ENCODE measurements at places on chromosomes 13 and 19.

GRCh38 chr19:18796239-18796638, 5.1 kb upstream of the COMP start:
- DNase-seq = no peak

GRCh38 chr19:14775869-14776586, 2.3 kb downstream of the ADGRE2 start:
- no peak for DNase-seq

DNA sequence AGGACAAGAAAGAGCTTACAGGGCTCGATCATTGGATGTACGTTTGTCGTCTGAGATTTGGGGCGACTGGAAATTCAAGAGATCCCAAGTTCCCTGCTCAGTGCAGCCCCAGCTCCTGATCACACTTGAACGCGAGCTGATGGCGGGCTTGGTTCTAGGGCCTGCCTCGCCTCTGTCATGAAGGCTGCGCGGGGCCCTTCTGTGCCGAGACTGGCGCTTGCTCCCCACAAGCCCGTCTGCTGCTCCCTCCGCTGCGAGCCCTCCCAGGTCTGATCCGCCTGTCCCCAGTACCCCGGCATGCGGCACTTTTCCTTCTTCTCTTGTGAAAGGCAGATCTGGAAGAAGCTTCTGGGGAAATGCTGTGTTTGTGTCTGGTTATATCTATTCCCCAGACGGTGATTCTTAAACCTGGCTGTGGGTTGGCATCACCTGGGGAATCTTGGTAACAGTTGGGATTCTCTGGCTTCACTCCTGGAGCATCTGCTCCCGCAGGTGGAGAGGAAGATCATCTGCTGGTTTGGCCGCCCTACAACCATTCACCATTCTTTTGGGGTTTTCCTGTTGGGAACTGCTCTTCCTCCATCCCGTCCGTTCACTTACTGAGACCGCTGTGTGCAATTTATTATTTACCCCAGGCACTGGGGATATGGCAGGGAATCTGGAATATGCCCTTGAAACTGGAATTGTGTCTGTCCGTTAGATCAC, 43.6 kb downstream of the SIPA1L3 start:
- DNase-seq = no peak

DNA sequence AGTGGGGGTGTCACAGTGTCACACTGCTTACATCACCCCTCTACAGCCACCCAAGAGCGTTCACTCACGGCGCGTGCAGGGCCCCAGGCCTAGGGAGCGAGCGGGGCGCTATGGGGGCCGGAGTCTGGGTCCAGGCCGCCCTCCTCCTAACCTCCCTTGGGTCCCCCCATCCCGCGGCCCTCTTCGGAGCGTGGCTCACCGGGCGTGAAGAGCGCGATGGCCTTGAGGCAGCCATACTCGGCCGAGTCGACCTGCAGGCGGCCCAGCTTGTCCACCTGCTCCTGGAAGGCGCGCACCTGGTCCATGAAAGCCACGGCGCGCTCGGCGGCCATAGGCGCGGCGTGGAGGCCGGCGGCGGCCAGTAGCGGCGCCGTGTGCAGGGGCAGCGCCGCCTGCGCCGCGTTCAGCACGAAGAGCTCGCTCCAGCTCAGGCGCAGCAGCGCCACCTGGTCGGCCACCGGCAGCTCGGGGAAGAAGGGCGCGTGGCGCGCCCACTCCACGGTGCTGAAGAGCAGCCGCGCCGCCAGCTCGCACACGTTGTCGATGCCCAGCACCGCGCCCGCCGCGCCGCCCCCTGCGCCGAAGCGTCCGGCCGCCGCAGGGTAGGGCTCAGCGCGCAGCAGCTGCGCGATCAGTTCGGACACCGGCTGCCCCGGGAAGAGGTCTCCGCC, 9.4 kb downstream of the OCEL1 start:
- DNase-seq = no peak

- no peak for DNase-seq
Measured at GRCh38 chr13:97194479-97194878, 27.7 kb upstream of the MBNL2 start.

DNA sequence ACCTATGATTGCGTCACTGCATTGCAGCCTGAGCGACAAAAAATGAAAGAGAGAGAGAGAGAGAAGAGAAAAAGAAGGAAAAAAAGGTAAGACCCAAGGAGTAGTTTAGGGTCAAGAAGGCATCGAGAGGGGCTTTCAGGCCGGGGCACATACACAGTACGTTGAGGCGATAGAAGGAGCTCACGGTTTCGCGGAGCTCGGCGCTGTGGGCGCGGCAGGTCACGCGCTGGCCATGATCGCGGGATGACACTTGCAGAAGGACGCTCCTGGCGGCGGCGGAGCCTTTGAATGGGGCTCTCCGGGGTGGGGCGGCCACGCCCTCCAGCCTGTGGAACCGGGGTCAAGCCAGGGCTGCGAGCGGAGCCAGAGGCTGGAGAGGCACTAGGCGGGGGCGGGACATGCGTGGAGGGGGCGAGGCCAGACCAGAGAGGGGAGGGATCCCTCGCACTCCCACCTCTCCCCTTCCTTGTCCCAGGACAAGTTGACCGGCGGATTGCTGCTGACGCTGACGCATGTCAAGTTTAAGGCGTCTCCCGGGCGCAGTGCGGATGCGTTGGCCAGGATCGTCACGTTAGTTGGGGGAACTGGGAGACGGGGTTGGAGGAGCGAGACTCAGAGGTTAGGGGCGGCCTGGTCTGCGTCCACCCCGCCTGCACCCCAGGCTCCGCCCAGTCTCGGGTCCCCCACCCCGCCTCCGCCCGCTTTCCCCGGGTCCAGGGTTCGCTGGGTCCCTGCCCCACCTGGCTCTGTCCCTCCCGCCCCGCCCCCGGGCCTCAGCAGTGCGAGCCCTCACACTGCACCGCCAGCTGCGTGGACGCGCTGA, 6.9 kb downstream of the NPHS1 start:
- DNase-seq = no peak

DNA sequence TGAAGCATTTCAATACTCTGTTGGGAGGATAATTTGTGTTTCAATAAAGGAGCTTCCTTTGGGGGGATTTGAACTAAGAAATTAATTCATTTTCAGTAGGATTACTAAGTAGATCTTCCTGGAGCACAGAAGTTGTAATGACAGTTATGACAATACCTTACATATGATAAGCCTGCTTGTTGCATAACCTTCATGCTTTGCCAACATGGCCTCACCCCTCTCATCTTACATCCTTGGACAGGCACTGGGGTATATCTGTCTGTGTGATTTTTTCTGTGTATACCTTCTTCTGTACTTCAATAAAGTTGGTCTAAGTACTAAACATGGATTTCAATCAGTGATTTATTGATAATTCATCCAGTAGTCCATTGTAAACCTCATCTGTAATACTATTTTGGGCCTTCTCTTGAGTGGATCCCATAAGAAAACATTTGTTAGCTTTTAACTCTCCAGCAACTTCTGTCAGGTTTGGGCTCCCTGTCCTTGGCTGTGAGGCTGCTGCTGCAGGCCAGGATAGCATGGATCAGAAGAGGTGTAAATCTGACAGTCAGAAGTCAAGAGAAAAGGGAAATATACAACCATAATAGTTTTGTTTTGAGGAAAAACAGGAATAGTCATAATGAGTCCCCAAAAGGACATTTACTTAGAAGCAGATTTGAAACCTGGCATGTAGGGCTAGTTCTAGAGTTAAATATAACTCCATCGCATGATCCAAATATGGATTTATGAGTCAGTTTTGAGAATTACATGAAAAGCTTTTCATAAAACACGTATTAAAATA, 422.2 kb downstream of the KLF5 start:
- DNase-seq = no peak

- no peak for DNase-seq
Measured at GRCh38 chr19:5680084-5680436, 256 bp downstream of the MICOS13 start.

- DNase-seq = no peak
Measured at GRCh38 chr13:53513226-53513625, 484.6 kb downstream of the OLFM4 start.

- DNase-seq = no peak
Measured at GRCh38 chr19:29662604-29663404, 2.5 kb upstream of the PLEKHF1 start.

DNA sequence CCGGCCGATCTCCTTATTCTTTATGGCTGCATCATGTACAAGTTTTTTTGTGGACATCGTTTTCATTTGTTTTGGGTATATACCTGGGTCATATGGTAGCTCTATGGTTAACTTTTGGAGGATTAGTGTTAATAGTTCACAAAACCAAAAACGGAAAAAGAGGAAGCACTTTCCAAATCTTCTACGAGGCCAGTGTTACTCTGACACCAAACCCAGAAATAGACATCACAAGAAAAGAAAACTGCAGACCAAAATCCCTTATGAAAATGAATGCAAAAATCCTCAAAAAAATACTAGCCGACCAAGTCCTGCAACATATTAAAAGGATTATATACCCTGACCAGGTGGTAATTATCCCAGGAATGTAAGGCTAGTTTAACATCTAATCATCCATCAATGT, 29.8 kb downstream of the ADGRE2 start:
- DNase-seq = no peak

GRCh38 chr13:70310396-70311119, 202.3 kb upstream of the KLHL1 start:
- DNase-seq = no peak

GRCh38 chr13:80386002-80386401, 45.1 kb upstream of the SPRY2 start:
- DNase-seq = no peak

- no peak for DNase-seq
Measured at GRCh38 chr13:42567906-42568305, 6.0 kb upstream of the TNFSF11 start.

- no peak for DNase-seq
Measured at GRCh38 chr13:30895773-30896172, 10.3 kb upstream of the MEDAG start.

All from iPS DF 6.9 (cell line).